H9 (cell line): ENCODE measurements at places on chromosomes 7 and 10.

GRCh38 chr7:93756890-93757289 is 133.7 kb downstream of the TFPI2 start:
- no peak for DNase-seq

- DNase-seq = no peak
Measured at GRCh38 chr10:121804460-121804859, 123.4 kb downstream of the ATE1 start.

GRCh38 chr7:44084701-44085100 is 2.4 kb upstream of the POLM start:
- no peak for DNase-seq

- DNase-seq = no peak
Measured at GRCh38 chr7:115574681-115575291, 455.8 kb downstream of the TFEC start.

DNA sequence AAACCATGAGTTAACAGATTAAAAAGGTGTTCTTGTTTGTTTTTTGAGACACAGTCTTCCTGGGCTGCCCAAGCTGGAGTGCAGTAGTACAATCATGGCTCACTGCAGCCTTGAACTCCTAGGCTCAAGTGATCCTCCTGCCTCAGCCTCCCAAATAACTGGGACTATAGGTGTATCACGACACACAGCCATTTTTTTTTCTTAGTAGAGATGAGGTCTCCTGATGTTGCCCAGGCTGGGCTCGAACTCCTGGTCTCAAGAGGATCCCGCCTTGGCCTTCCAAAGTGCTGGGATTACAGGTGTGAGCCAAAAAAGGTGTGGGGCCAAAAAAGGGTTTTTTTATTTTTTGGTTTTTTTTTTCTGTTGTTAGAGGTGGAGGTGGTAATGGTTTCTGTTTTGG is 29.3 kb downstream of the KMT2C start:
- DNase-seq = no peak

- DNase-seq = no peak
Measured at GRCh38 chr10:35127289-35127891, 744 bp downstream of the CREM start.
